T-helper 22 cell (primary cell): ENCODE measurements at places on chromosomes 6 and 20.

GRCh38 chr6:142699391-142699790 lies 245.6 kb downstream of the HIVEP2 start:
- DNase-seq, result no peak

DNA sequence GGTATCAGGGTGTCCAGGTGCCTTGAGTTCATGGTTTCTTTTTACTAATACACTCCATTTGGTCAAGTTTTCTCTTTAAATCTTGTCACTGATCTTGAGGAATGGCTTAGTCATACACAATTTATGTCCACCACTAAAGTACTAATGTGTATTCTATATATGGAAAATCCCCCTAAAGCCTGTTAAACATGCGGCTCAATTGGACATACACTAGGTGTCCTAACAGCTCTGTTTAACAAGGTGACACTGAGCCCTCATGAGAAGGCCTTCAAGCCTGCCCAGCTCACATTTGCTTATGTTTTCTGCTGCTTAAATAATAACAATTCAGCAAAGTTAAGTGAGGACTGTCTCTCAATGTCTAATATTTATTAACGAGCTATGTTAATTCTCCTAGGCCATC lies 31.5 kb downstream of the PDE7B start:
- no peak for DNase-seq

DNA sequence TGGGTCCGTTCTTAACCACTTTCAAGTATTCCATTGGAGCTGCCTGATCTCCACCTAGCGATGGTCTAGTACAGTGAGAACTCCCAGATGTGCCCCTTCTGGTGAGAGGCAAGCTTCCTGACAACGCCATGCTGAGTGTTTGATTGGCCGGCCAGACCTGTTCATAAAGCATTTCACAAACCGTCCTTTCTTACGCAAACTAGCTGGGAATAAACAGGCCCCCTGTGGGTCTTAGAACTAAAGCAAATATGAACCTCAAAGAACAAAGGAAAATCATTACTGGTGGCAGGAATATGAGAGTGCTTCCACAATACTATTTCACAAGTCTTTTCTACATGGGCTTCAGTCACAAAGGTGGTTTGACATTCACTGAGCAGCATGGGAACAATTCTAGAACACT lies 15.6 kb upstream of the GCNT2 start:
- DNase-seq, result no peak

DNA sequence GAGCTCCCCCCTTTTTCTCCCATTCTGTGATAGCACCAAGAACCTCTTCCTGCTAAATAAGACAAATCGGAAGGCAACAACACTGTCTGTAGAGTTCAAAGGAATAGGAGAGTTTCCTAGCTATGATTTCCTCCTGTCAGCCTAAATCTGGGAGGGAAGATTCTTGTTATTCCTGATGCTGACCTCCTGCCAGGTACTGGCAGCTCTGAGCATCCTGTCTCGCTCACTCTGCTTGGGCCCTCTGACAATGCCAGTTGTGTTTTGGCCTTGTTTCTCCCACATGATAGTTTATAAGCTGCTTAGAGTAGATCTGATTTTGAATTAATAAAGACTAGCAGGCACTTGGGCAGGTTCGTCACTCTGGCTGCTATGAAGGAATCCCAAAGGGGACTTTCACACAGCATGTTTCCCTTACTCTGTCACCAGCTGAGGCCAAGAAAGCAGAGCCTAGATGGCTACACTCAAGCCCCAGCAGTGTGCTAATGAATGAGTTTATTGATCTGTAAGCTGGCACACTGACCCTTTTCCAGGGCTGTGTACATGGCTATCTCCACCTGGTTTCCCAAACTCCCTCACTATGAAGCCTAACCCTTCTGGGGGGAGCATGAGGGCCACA lies 52.3 kb downstream of the UQCC1 start:
- DNase-seq, result no peak

GRCh38 chr6:38681850-38682249 lies 21.1 kb downstream of the GLO1 start:
- no peak for DNase-seq

DNA sequence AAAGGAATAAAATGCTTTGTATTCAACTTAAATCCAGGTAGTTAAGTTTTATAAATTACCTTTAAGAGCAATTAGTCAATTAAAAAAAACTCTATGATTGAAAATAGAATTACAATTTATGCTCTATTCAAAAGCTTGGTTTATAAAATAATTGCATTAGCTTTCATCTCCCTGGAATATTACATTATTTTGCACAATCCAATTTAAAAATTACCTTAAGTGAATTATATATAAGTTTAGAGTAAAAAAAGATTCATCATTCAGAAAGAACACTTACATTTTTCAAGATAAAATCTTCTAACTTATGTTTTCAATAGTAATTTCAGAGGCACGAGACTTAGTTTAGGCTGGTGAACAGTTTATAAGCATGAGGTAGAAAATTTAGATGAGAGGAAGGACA lies 14.9 kb downstream of the SSR1 start:
- no peak for DNase-seq

DNA sequence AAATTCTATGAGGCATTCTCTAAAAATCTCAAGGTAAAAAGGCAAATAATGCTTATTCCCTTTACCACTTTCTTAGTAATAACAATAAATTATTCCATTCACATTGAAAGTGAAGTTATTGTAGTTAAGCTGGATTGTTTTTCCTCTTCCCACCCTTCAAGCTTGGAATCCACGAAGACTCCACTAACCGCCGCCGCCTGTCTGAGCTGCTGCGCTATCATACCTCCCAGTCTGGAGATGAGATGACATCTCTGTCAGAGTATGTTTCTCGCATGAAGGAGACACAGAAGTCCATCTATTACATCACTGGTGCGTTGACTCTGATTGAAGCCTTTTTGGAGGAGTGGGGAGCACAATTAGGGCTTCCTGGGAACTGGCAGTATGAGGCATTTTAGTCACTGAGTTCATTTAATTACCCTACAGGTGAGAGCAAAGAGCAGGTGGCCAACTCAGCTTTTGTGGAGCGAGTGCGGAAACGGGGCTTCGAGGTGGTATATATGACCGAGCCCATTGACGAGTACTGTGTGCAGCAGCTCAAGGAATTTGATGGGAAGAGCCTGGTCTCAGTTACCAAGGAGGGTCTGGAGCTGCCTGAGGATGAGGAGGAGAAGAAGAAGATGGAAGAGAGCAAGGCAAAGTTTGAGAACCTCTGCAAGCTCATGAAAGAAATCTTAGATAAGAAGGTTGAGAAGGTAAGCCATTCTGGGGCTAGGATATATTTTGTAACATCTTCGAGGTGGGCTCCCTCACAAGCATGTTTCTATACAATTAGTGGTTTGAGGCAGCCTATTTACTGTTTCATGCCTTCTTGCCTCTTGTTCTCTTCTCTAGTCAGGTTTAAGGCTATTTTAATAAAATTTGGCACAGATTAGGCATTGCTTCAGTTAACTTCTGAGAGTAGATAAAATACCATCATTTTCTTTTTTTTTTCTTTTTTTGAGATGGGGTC lies 4.9 kb downstream of the HSP90AB1 start:
- DNase-seq, result no peak

DNA sequence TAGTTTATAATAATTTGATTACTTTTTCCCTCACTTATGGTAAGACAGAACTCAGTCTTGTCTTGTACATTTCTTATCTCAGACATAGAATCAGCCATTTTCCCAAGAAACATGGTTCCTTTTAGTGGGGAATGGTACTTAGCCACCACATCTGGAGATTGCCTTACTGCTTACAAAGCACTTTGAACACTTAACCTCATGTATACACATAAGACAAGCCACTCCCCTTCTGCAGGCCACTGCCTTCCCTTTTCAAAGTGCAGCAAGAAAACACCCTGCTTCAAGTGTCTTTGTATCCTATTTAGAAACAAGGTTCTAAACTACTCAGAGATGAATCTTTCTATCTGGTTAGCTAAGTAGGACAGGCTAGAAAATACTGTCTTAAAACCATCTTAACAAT lies 159.2 kb downstream of the UBE3D start:
- DNase-seq, result no peak

- DNase-seq, result no peak
Measured at GRCh38 chr6:33761922-33762629, 15.4 kb upstream of the IP6K3 start.

DNA sequence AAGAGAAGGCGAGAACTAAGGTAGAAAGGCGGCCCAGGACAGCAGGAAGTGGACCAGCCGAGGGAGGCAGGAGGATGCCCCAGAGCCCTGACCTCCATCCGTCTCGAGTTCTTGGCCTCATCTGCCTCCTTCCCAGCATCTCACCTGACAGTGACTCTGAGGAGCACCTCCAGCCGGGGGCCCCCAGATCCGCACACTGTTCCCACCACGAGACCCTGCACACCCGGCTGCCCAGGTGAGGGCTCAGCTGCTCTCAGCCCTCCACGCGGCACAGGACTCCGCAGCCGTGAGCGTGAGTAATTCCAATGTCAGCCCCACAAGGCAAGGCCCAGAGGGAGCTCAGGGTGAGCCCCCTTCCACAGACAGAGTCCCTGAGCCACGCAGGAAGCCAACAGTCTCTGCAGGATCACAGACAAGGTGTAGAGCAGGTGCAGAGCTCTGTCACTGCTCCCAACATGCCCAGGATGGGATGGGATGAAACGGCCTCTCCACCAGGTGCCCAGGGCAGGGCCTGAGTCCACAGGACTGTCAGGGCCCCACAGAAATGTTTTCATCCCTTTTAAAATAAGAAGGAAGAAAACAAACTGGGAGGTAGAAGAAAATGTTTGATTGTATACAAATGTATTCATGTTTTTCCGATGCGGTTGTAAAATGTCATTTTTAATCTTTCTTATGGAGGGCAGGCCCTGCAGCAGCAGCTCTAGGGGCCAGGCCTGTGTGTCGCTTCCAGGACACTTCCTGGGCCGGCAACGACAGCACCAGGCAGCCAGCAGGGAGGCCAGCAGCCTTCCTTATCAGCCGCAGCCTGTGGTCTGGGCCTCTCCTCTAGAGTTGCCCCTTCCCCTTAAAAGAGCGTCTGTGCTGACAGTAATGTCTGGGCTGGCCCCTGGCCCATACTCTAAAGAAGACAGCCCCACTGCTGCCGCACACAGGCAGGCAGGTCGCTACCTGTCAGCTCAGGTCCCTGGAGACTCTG lies 66.9 kb downstream of the DLL1 start:
- DNase-seq, result no peak

DNA sequence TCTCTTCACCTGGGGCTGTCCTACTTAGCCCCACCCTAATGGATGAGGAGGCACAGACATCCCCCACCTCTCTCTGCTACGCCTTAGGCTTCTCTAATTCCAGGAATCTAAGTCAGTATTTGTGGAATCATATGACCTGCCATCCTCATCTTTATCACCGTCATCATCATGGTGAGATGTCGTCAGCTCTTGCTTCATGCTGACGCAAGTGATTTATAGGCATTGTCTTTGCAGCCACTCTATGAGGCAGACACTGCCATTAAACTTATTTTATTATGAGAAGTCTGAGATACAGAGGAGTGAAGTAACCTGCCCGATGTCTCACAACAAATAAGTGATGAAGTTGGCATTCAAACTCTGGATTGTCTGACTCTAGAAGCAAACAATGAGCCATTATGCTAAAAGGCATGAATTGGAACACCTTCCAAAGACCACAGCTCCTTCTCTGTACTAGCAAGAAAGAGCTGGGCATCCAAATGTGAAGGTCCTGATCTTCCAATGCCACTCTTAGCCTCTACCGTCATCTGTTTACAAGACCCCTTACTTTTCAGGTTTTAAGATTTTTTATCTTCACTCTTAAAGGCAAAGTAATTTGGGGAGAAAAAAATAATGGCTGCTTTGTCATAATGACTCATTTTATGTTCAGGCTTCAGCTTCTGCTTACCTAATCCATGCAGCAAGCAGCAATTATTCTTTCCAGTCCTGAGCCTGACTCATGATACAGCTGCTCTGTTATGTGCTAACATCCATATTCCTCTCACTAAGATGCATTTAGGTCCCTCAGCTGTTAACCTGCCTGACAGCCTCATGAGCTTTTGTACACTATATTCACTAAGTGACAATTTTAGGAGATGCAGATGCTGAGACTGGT lies 113.7 kb upstream of the BCLAF1 start:
- no peak for DNase-seq

DNA sequence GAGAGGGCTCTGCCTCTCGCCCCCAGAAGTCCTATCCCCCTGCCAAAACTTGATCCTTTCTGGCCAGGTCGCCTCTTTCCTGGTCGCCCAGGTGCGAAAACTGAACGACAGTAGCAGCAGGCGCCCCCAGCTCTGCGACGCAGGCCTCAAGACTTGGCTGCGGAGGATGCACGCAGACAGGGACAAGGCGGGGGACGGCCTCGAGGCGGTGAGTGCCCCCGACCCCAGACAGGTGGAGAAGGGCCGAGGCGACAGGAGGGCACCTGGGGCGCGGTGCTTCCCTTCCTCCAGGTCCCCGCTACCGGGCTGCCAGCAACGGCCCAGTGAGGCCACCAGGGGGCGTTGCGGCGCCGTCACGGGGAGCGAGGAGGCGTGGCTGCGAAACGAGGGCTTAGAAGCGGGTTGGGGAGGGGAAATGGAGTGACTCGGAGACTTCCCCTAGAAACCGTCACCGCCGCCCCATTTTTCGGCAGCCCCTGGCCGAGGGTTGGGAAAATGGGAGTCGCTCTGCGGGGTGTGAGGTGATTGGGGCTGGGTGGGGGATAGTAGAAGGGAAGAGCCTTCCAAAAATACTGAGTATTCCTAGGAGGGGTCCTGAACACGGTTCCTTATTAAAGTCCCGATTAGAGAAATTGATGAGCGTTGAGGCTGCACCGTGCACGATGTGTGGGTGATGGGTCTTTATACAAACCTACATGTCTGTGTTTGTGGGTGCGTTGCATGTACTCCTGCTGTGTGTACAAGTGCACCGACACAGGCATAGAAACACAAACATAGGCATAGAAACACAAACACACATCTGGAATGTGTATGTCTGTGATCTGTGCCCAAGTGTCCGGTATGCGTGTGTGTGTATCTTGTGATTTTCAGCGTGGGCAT lies 44.6 kb downstream of the ARHGAP40 start:
- peak; percentile 74 for DNase-seq

- no peak for DNase-seq
Measured at GRCh38 chr20:51354191-51354768, 188.2 kb downstream of the NFATC2 start.

DNA sequence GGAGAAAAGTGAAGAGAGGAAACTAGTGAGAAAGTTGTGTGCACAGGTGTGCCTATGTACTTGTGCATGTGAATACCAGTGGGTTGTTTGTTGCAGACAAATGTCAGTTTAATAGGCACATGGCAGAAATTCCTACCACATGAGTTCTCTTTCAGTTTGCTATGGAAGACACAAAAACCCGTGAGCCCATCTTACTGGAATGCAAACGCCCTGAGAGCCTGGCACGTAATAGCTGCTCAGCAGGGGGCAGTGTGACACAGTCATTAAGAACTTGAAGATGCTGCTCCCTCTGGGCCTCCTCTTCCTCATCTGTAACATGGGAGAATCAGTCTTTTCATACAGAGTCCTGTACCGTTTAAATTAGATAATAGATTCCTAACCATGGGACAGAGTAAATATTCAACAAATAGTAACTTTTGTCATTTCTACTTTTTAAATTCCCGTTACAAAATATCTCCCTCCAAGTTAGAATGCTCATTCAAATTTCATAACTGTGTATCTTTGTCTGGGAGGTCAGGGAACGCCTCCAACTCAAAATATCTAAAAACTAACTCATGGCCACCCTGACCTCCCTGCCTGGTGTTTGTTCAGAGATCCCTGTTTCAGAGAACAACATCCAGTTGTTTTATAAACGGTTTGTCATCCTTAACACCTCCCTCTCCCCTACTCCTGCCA lies 802.9 kb downstream of the MAFB start:
- DNase-seq, result no peak
